ENCODE measurements at places on chromosomes 7 and 10. TPM values are rescaled to one million over a fixed set of nuclear protein-coding genes. Genes with fewer than 3 reads are reported as not detected.

The CYP2C19 gene
- not detected for total RNA-seq

The CROT gene
- total RNA-seq, result 20.0 TPM

DNA sequence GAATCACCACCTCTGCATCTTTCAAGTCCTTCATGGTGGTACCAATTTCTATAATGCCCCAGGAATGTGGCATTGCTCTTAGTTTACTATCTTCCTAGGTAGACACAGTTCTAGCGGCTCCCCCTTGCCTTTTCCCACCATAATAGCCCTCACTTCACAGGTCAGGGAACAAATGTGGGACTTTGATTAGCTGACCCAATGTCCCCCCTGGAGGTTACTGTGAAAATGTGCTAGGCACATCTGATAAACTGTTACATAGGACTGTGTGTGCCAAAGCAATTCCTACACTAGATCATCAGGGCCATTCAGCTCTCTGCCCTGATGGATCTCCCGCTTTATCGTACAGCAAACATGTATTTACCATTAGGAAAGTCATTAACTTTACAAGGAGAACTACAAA lies 94.0 kb downstream of the TWIST1 start:
- peaks cover 29% of the 10 kb centered on the region for H3K4me1 ChIP-seq
- no peak for DNase-seq
- no peaks in the 10 kb centered on the region for H3K27me3 ChIP-seq
- H3K4me3 ChIP-seq, result no peak overlapping the region
- no peaks in the 10 kb centered on the region for H3K36me3 ChIP-seq

DNA sequence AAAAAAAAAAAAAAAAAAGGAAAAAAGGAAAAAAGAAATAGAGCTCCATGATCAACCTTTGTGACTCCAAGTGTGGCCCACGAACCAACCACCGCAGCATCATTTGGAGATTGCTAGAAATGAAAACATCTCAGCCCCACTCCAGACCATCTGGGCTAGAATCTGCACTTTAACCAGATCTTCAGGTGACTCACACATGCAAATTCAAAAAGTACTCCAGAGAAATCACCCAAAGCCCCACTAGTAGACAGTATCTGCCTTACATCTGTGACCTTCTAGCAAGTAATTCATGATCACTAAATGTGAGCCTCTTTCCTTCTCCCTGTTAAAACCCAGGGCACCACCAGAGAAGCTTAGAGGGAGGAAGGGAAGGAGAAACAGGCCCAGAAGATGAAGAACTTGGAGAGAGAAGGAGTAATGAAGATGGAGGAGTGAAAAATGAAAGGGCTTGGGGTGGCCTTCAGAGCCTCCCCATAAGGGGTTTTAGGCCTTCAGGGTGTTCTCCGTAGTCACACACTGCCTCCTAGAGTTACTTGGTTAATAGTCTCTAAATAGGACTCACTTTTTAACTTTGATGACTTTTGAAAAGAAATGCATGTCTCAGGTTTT lies 94.0 kb downstream of the SLC37A3 start:
- no peak overlapping the region for H3K4me3 ChIP-seq
- H3K36me3 ChIP-seq, result no peaks in the 10 kb centered on the region
- no peaks in the 10 kb centered on the region for H3K27me3 ChIP-seq
- H3K27ac ChIP-seq, result no peak overlapping the region
- no peak for DNase-seq

DNA sequence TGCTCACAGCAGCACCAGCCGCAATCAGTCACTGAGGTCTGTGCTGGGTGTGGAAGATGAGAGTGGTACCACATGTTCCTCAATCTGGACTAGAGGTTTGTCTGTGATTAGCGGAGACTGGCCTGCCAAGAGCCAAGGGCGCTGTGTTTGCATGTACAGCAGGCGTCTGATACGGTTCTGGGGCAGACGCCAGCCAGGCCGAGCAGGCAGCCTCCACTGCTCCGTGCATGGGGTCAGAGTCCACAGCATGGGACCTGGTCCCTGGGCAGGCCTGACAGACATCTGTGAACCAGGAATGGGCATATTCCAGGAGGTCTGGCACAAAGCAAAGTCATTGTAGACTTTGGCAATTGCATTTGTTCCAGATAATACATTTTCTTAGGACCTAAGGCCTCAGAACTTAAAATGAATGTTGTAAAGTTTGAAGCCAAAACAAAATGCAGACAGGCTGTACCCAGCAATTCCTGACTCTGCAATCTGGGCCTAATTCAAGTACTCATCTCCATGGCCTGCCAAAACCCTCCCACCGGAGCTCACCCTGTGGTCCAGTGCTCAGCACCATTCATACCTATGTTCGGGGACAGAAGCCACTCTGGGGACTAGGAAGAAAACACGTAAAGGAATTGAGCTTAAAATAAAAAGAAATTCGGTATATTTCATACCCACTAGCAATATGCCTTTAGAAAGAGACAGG lies 50.0 kb upstream of the FAM20C start:
- no peak overlapping the region for H3K4me3 ChIP-seq
- H3K27ac ChIP-seq, result no peak overlapping the region
- no peaks in the 10 kb centered on the region for H3K36me3 ChIP-seq
- no peaks in the 10 kb centered on the region for H3K4me1 ChIP-seq
- peak; percentile 73 for DNase-seq

DNA sequence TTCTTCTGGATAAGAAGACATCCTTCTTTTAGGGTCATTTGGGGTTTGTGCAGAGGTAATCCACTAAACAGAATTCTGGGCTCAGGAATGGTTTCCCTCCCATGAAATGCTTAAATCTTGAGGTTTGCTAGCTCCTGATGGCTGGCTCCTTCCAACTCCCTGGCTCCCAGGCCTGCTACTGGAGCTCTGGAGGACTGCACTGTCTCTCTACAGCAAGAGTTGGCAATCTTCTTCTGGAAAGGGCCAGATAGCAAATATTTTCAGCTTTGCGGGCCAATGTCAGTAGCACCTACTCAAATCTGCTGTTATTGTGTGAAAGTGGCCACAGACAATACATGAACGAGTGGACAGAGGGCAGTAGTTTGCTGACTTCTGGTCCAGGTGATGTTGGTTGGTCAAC lies 174.2 kb upstream of the CTBP2 start:
- no peaks in the 10 kb centered on the region for H3K36me3 ChIP-seq
- H3K27ac ChIP-seq, result no peak overlapping the region
- H3K4me1 ChIP-seq, result no peaks in the 10 kb centered on the region
- no peak for DNase-seq

DNA sequence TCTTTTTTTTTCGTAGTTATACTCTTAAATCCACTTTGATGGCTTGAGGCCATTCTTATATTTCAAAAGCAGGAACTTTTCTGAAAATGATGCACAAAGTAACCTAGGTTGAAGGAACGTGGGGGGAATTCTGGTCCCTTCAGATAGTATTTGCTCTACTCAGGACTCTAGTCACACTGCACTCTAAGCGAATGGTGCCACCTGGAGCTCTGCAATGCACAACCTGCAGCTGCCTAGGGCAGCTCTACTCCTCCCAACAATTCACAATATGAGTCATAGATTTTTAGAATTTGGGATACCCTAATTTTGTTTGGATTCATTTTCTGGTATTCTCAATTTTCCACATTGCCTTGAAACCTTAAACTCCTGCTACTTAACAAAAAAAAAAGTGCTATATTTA lies 17.3 kb downstream of the SYPL1 start:
- H3K27me3 ChIP-seq, result no peaks in the 10 kb centered on the region
- no peaks in the 10 kb centered on the region for H3K4me1 ChIP-seq
- no peak for DNase-seq
- peaks cover 30% of the 10 kb centered on the region for H3K36me3 ChIP-seq

DNA sequence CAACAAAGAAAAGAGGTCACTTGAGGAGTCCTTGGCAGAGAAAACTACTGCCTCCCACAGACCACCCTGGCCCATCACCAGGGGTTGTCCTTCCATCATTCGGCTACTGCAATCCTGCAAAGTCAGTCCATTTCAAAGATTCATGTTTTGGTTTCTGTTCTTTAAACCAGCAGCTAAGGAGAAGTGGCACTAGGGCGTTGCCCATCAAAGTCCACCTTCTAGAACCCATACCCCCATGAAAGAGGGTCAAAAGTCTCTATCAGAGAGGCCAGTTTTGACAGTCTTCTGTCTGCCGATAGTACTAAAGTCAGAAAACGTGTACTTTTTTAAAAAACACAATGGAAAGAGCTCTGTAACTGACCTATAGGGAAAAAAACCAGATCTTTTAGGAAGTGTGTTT lies 14.4 kb downstream of the CCDC6 start:
- no peak overlapping the region for H3K4me3 ChIP-seq
- H3K36me3 ChIP-seq, result peaks cover 5% of the 10 kb centered on the region
- no peak overlapping the region for H3K27ac ChIP-seq
- peaks cover 12% of the 10 kb centered on the region for H3K4me1 ChIP-seq
- no peak for DNase-seq

DNA sequence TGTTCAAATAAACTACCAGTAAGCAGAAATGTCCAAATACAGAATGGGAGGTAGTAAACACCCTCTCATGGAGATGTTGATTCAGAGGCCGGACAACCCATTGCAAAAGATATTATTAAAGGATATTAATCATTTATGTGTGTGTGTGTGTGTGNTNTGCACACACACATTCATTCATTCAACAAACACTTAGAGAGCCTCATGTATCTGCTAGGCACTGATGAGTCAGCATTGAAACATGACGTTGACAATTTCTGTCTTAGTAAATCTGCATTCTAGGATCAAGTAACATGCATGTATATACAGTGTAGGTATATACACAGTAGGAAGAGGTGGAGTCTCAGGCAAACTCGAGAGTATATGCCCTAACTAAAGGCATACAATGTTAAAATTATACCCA lies 187.0 kb downstream of the ZNF365 start:
- H3K36me3 ChIP-seq, result no peaks in the 10 kb centered on the region
- DNase-seq, result no peak
- no peaks in the 10 kb centered on the region for H3K27me3 ChIP-seq
- peak overlapping the region; percentile 79 for H3K27ac ChIP-seq
